NCI-H510A treated with DMSO at 0.1 percent for 48 hours (cell line): ENCODE measurements at places on chromosomes 4 and X.
A peak's percentile ranks its signal among the peaks of the same experiment; 100 is the strongest.

DNA sequence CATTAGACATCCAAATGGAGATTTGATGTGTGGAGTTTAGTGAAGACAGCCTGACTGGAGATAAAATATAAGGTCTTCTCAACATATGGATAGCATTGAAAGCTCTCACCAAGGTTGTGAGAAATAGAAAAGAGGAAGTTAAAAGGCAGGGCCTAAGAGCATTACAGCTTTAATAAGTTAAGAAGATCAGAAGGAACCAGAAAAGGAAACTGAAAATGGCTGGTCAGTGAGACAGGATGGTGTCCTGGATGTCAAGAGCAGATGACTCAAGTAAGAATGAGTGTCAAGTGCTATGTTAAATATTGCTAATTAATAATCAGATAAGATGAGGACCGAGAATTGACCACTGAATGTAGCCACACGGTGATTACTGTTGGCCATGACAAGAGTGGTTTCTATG lies 642.9 kb downstream of the STPG2 start:
- no peak for DNase-seq

DNA sequence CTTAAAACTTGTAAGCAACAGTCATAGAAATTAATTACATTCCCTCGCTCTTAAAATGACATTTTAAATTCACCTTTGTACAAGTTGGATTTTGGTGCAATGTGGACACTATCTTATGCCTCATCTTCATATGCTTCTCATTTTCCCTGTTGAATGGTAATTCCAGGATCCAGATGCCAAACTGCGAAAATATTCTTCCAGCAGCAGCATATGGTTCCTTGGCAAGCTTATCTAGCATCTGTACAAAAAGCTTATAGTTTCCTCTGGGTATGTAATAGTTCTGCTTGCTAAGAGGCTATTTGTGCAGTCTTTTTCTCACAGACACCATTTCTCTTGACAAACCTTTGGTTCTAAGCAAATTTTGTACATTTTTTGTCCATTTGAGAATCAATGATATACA lies 2079.7 kb upstream of the AGA start:
- DNase-seq, result no peak

- no peak for DNase-seq
Measured at GRCh38 chr4:98506462-98507132, 151.8 kb downstream of the TSPAN5 start.

- DNase-seq, result no peak
Measured at GRCh38 chr4:145278341-145279121, 98.1 kb upstream of the OTUD4 start.

GRCh38 chr4:129682586-129682985 lies 586.6 kb downstream of the C4orf33 start:
- DNase-seq, result no peak

DNA sequence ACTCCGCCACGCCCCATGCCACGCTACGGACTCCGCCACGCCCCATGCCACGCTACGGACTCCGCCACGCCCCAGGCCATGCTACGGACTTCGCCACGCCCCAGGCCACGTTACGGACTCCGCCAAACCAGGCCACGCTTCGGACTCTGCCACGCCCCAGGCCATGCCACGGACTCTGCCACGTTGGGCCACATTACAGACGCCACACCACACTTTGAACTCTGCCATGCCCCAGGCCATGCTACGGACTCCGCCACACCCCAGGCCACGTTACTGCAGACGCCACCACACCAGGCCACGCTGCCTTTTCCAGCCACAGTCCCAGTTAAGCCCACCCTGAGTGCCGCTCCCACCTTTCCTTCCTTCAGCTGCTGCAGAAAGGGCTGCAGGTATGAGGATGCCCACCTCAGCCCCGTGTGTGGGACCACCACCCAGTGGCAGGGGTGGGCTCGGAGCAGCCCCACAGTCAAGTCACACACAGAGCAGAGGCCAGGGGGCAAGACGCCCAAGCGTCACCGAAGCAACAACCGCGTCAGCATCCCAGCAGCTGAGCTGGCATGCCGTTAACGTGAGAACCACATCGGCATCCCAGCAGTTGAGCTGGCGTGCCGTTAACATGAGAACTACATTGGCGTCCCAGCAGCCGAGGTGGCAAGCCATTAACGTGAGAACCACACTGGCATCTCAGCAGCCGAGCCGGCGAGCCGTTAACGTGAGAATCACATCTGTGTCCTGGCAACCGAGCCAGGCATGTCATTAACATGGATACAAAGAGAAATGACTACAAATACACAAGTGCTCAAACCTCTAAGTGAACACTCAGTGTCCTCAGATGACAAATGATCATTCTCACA lies 26.4 kb downstream of the GAK start:
- no peak for DNase-seq

DNA sequence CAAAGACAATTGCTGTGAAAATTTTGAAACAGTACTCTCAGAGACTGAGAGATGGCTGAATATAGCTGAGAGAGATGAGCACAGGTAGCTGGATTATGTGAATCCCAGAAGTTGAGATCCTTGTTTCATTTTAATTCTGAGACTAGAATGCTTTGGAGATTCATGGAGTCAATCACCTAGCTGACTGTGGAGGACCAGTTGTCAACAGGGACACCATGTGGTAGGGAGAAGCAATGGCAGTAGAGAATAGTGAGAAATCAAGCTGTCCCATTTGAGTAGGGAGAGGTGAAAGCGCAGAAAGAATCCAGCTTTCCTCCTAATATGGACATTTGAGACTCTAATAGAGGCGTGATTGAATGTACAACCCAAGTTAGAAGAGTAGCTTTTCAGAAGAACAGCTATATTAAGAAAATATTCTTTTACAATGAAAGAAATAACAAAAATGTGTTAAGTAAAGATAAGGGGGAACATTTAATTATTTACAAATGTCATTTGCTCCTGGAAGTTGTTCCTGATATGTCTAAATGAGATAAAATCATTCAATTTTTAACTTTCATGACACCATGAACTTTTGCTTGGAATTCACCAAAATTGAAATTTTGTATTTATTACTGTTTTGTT lies 30.3 kb upstream of the GLRB start:
- peak; percentile 26 for DNase-seq

DNA sequence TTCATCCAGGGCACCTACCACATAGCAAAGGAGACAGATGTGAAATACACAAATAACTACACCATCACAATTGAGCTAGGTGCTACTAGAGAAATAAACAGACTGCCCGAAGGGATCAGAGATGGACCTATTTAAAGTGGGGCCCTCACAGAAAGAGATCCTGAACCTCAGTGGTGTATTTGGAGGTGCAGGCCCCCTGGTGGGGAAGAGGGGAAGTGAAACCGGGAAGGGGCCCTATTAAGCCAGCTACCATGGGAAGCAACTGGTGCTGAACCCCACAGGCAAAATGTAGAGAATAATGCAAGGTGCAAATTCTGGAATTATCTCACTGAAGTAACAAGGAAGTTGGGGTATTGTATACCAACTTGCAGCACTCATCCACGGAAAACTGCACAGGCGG lies 78.6 kb upstream of the FAM9A start:
- no peak for DNase-seq

DNA sequence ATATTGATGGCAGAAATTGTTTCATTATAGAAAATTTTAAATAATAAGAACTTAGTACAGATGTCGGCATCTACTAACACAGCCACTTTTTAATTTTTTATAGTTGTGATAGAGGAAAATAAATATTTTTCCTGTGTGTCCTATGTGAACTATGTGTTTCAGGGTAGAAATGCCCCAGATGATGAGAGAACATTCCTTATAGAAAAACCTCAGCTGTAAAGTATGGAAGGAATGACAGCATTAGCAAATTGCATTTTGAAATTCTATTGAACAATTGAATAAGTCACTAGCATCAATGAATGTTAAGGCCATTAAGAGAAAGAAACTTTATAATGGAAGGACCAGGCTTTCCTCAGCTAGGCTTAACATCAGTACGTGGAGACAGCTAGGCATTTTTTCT lies 149.2 kb downstream of the CFAP299 start:
- no peak for DNase-seq

DNA sequence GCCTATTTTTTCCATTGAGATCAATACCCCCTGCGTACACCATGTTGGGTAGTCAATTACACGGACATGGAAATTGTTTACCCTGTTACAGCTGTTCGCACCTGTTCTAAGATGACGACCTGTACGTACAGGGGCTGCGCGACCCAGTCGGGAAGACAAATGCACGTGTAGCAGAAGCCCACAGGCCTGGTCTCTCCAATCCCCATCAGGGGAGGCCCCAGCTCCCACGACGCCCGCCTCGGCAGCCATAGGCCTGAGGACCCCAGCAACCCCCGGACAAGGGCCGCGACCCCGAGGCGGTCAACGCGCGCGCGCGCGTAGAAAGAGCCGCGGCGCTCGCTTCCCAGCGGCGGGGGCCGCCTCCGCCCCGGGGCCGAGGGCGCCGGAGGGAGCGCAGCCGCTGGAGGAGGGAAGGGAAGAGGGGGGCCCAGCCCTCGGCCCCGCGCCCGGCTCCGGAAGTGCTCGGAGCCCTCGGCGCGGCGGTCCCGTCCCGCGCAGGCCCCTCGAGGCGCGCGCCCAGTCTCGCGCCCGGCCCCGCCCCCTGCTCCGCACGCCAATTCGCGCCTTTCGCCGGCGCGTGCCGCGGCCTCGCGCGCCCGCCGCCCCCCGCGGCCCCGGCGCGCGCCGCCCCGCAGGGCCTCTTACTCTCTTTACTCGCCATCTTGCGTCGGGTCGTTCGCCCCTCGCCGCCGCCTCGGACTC lies 618 bp downstream of the RBBP7 start:
- DNase-seq, result peak; percentile 34

DNA sequence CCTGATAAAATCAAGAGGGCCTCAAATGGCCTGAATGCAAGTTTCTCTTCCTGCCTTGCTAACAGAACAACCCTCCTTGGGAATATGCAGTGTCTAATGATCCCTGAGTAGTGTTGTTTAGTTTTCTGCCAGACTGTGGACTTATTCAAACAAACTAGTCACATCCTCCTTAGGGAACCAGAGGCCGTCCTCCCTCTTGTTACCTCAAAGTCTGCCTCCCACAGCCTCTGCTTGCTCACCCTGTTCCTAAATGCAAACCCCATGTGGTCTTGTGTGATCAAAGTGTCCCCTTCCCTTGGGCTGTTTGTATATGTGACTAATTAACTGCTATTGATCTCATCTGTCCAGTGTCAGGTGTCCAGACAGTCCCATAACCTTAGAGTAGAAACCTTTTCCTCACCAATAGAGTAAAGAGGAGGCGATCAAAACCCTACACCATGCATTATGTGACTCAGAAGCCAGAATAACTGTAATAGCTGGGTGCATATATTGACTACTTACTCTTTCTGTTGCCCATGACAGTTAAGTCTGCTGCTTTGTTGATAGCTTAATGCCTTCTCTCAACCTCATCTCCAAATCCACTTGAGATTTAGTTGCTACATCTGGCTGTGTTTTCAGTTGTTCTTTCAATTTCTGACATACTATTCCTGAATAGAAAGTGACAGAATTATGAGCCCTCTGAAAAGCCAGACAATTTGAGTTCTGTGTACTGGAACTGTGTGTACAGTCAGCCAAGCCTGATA lies 473.0 kb upstream of the NWD2 start:
- peak; percentile 43 for DNase-seq

DNA sequence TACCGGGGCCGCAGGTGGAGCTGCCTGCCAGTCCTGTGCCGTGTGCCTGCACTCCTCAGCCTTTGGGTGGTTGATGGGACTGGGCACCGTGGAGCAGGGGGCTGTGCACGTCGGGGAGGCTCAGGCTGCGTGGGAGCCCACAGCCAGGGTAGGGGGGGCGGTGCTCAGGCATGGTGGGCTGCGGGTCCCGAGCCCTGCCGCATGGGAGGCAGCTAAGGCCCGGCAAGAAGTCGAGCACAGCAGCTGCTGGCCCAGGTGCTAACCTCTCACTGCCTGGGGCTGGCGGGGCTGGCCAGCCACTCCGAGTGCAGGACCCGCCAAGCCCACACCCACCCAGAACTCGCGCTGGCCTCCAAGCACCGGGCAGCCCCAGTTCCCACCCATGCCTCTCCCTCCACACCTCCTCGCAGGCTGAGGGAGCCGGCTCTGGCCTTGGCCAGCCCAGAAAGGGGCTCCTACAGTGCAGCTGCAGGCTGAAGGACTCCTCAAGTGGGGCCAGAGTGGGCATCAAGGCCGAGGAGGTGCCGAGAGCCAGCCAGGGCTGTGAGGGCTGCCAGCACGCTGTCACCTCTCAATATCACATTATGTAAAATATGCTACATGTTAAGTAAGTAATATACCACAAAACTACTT lies 104.1 kb downstream of the COX7B2 start:
- no peak for DNase-seq

DNA sequence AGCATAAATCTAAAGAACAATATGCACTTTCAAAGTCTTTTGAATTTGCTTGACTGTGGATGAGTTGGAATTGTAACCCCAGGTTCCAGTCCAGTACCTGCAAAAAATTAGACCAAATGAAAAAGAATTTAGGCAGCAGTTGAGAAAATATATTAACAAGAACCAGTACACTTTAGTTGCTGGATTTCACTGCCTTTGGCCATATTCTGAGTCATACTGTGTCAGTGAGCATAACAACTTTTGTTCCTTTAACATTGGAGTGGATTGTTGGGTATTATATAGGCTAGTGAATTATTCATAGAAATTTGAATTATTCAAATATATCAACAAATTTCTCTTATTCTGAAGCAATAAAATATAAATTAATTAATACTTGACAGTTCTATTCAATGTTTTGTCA lies 101.5 kb upstream of the SMAD1 start:
- DNase-seq, result no peak

DNA sequence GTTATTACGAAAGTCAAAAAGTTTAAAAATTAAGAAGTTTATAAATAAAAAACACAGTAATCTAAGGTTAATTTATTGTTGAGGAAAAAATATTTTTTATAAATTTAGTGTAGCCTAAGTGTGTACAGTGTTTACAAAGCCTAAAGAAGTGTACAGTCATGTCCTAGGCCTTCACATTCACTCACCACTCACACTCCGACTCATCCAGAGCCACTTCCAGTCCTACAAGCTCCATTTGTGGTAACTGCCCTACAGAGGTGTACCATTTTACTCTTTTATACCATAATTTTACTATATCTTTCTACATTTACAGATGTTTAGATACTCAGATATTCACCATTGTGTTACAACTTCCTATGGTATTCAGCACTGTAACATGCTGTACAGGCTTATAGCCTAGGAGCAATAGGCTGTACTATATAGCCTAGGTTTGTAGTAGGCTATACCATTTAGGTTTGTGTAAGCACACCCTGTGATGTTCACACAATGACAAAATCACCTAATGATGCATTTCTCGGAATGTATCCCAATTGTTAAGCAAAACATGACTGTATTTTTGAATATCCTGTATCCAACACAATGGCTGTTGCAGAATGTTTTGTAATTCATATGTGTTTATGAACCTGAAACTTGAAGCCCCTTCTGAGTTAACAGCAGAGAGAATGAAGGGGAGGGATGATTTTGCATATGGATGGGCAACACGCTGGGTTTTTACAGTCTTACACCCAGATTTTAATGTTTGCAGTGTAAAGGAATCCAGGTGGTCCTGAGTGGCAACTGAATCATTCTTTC lies 3.1 kb downstream of the PPBP start:
- DNase-seq, result no peak

GRCh38 chrX:23046443-23046842 lies 46.7 kb downstream of the DDX53 start:
- no peak for DNase-seq

DNA sequence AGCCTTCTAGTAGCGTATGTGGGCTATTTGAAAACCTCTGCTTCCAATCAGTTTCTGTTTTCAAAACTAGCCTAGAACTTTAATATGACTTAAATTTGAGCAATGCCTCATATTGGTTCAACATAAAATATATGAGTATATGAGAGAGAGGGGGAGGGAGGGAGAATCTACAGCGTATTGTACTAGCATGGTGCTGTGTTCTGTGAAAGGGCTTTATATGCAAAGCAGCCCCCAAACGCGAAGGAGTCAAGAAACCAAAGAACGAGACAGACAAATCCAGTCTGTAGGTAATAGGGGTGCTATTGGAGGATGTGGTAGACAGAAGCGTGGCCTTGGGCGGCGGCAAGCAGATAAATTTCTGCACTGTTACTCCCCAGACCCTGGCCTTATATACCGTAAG lies 784 bp upstream of the ANXA5 start:
- no peak for DNase-seq
